ENCODE measurements at places on chromosomes 4 and X.

DNA sequence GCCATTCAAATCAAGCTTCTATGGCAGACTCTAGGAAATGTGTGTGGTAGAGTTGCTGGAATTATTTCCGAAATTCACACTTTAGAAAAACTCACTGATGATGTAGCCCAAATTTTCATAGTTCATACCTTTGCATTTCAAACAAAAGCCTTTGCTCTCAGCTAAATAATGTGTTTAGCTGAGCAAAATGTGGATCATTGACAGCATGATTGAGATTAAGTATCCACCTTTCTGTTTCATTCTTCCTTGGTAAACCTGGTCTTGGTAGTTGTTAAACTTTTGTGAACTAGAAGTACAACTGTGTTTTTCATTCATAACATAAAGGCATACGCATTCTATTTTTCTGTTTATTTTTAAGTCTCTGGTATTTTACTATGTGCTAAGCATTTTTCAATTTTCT lies 7.2 kb downstream of the PCDH7 start:
- no peak for DNase-seq

DNA sequence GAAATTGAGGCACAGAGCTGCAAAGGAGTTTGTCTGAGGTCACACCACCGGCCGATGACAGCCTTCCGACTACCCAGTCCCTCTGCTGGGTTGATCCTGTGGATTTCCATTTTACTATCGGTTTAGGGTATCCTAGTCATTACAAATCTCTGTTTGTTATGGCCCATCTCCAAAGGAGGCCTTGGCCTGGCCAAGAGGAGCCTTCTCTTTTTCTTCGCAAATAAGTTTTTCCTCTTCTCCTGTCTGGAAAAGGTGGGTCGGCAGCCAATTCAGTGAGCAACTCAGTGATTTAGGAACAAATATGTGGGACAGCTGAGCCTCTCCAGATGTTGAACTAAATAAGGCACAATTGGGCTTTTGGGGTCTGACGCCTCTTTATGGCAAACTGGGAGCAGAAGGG lies 169.2 kb upstream of the RBPJ start:
- DNase-seq: no peak

DNA sequence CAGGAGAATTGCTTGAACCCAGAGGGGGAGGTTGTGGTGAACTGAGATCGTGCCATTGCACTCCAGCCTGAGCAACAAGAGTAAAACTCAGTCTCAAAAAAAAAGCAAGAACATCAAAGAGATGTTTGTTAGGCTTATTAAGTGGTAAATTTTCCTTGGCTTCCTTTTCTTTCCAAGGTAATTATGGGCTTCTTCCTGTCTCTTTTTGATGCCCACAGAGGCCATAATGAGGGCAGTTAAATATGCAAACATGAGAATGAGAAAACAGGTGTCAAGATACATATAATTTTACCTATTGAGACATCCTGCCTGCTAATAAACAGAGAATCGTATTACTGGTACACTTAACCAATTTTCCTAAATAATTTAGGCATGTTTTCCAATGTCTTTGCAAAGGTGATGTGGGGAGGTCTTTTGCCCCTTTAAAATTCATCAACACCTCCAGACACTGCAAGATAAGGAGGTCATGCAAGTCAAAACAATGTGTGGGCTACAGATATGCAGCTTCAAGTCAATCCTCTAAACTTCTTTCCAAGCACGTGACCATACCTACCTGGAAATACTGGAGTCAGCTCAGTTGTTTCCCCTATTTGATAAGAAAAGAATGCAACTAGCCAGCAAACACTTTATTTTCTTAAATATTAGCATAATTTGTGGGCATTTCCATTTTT lies 2.7 kb downstream of the SLC39A8 start:
- DNase-seq: no peak

GRCh38 chr4:107837776-107838618 lies 13.3 kb downstream of the SGMS2 start:
- DNase-seq: no peak

DNA sequence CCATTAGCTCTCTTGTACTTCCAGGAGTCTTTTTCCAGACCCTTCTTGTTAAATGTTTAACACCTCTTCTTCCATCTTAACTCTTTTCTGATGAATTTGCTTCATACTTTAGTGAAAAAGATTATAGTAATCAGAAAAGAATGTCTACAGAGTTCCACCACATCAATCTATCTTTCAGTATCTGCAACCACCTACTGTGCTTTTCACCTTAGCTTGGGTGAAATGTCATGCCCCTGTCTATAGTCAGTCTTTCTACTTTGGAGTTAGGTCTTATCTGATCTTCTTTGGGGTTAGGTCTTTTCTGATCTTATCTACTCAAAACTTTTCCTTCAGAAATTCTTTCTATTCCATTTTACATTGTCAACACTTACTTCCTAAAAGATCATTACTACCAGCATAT lies 1310.2 kb downstream of the PCDH7 start:
- DNase-seq: no peak

DNA sequence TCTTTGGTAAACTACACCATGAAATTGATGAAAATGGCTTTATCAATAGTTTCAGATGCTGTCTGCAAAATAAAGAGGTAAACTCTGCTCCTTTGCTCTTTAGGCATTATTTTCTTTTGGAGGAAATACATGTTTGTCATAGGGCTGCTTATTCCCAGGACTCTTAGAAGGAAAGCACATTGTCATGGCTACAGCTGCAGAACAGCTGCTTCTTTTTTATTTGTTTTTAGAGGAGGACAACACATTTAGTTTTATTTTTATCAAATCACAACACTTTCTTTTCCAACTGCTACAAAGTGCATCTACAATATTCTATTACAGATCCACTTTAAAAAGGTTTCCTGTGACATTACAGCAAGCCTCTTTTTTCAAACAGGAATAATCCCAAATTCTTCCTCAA lies 12.7 kb upstream of the HPF1 start:
- DNase-seq: no peak
